ENCODE measurements at places on chromosomes 11 and 22. TPM values are rescaled to one million over a fixed set of nuclear protein-coding genes. Genes with fewer than 3 reads are reported as not detected.

- no peak overlapping the region for H3K27ac ChIP-seq
- H3K27me3 ChIP-seq = no peaks in the 10 kb centered on the region
- no peak overlapping the region for H3K4me3 ChIP-seq
- no peak for DNase-seq
- H3K4me1 ChIP-seq = no peaks in the 10 kb centered on the region
These were observed 60.0 kb downstream of the BARX2 start for GRCh38 chr11:129435499-129436245.

DNA sequence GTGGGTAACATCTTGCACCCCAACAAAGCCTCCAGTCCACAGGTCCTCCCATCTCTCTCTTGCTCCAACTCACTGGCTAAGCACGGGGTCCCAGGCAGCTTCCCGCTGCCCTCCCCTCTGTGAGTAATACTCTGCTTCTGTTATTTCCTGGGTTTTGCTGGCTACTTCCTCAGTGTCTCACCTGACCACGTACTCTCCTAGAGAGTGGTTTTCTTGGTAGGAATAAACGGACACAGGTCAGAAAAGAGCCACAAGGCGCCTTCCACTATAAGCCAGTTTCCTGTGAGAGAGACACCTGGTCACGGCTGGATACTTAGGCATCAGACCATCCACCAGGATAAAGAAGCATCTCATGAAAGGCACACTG, 36.0 kb downstream of the ARRB1 start:
- no peak overlapping the region for H3K4me3 ChIP-seq
- H3K27me3 ChIP-seq = peaks cover 6% of the 10 kb centered on the region
- no peak overlapping the region for H3K27ac ChIP-seq
- no peaks in the 10 kb centered on the region for H3K36me3 ChIP-seq
- no peak for DNase-seq

DNA sequence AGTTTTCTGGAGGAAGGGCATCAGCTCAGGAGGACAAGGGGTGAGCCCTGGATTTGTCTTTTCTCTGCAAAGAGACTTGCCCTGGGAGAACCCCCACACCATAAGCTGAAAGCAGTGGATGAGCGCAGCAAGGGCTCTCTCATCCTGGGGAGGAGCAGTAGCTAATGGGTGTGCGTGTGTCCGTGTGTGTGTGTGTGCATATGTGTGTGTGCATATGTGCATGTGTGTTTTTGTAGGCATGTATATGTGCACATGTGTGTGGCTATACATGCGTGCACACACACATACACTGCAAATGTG, 45.3 kb downstream of the SMIM38 start:
- H3K27ac ChIP-seq = no peak overlapping the region
- DNase-seq = no peak
- H3K4me1 ChIP-seq = peaks cover 15% of the 10 kb centered on the region
- H3K36me3 ChIP-seq = no peaks in the 10 kb centered on the region

DNA sequence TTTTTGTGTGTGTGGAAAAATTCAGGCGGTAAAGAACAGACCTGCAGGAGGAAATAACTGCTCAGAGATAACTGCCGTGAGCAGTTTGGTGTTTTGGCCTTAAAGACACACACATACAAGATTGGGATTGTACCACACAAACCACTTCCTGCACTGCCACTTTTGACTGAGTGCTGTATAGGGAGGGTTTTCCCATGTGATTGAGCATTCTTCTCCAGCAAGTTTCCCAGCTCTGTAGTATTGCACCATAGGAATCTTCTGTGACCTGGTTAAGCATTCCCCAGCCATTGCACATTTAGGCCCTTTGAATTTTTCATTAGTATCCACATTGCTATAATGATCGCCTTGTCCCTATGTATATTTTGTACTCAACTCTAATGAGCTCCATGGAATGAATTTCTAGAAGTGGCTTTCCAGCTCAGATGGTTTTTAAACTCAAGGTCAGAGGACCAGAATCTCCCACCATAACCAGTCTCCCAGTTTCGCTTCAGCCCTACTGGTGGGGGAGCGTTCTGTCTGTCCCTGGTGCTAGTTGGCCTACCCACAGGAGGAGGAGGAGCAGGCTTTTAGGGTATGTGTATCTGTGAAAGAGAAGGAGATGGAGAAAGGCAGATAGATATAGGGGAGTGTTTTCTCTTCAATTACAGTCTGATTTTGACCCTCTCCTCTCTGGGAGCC, 9.3 kb downstream of the CD82 start:
- H3K27ac ChIP-seq = no peak overlapping the region
- H3K4me1 ChIP-seq = peaks cover 92% of the 10 kb centered on the region
- peak overlapping the region; percentile 70 for H3K4me3 ChIP-seq
- DNase-seq = no peak
- H3K36me3 ChIP-seq = peaks cover 15% of the 10 kb centered on the region

DNA sequence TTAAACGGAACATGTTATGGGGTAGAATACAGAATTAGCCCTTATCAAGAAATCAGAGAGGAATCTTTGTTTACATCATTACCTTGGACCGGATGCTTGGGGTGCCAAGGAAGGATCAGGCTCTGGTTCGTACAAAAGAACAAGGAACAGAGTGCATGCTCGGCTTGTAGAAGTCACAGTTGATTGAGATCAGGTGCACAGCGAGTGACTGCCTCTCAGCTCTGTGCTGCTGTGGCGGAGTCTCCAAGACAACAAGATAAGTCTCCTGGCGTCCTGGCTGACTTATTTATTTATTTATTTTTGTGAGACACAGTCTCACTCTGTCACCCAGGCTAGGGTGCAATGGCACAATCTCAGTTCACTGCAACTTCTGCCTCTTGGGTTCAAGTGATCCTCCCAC, 31.8 kb downstream of the GLB1L2 start:
- H3K4me1 ChIP-seq = peaks cover 4% of the 10 kb centered on the region
- no peaks in the 10 kb centered on the region for H3K36me3 ChIP-seq
- no peak overlapping the region for H3K27ac ChIP-seq
- H3K27me3 ChIP-seq = peaks cover 5% of the 10 kb centered on the region

- no peaks in the 10 kb centered on the region for H3K27me3 ChIP-seq
- no peak for DNase-seq
- peaks cover 19% of the 10 kb centered on the region for H3K4me1 ChIP-seq
- no peak overlapping the region for H3K4me3 ChIP-seq
These were observed 70.3 kb downstream of the TNRC6B start for GRCh38 chr22:40247976-40248375.

DNA sequence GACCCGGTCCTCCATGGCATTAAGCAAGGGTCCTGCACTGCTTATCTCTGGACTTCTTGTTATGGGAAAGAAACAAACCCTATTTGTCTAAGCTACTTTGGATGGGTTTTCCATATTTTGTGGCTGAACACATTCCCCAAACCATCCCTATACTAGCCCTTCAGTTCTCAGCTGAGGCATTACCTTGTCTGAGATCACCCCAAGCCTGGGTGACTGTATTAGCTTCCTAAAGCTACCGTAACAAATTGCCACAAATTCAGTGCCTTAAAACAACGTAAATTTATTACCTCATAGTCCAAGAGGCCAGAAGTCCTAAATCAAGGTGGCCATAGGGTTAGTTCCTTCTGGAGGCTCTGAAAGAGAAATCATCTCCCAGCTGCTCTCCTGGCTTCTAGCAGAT, 43.1 kb upstream of the CEP295 start:
- H3K27ac ChIP-seq = no peak overlapping the region
- H3K4me1 ChIP-seq = no peaks in the 10 kb centered on the region
- H3K4me3 ChIP-seq = no peak overlapping the region
- DNase-seq = no peak
- peaks cover 20% of the 10 kb centered on the region for H3K27me3 ChIP-seq

DNA sequence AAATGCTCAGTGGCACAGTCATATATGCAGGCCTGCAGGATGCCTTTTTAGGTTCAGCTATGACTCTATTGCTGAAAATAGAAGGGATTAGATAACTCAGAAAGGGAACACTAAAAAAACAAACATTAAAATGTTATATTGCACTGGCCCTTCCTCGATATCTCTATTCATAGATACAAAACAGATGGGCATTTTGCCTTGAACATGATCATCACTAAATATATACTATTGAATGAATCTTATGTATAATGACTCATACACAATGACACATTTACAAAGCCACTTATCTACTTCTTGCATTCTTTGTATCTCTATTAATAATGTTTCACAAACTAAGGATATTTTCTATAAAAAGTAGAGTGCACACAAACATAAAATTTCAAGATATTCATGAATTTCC, 2352.8 kb upstream of the RAG2 start:
- no peaks in the 10 kb centered on the region for H3K4me1 ChIP-seq
- H3K36me3 ChIP-seq = no peaks in the 10 kb centered on the region
- no peaks in the 10 kb centered on the region for H3K27me3 ChIP-seq
- no peak overlapping the region for H3K4me3 ChIP-seq
- no peak overlapping the region for H3K27ac ChIP-seq
- DNase-seq = no peak

DNA sequence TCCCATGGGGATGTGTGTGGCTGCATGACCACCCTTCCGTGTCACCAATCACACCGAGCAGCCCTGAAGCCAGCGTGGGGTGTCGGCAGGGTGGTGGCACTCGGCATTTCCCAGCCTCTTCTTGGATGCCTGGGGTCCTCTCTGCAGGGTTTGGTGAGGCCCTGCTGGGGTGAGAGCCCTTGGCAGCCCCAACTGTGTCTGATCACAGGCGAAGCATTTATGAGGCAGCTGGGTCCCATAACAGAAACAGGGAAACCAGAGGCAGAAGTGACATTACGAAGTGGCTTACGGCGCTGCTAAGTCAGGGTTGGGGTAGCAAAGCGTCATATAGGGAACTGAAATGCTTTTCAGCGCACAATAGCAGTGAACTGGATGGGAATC, 92.3 kb upstream of the SEPTIN5 start:
- peaks cover 12% of the 10 kb centered on the region for H3K27me3 ChIP-seq
- peak; percentile 46 for DNase-seq

GRCh38 chr22:25484521-25485315, 79.8 kb upstream of the GRK3 start:
- H3K4me1 ChIP-seq = peaks cover 4% of the 10 kb centered on the region
- no peaks in the 10 kb centered on the region for H3K27me3 ChIP-seq
- H3K4me3 ChIP-seq = no peak overlapping the region
- DNase-seq = no peak

- no peak overlapping the region for H3K27ac ChIP-seq
- peaks cover 33% of the 10 kb centered on the region for H3K27me3 ChIP-seq
These were observed 495 bp upstream of the KCNK4 start for GRCh38 chr11:64290352-64291261.

DNA sequence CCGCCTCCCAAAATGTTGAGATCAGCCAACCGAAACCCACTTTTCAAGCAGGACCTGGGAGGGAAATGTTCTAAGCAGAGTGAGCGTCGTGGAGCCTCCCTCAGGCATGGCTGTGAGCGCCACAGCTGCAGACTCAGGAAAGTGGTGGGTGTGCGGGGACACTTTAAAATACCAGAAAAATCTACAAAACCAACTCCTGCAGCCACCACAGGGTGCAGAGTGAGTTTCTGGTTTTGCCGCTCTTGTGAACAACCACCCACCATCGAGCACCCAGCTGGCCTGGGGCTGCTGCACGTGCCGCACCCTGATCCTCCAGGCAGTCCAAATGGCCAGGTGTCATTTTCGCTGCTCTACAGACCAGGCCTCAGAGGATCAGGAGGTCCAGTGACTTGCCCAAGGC, 46.9 kb downstream of the CELSR1 start:
- H3K4me3 ChIP-seq = no peak overlapping the region
- H3K27me3 ChIP-seq = peaks cover 18% of the 10 kb centered on the region
- no peaks in the 10 kb centered on the region for H3K4me1 ChIP-seq
- no peak overlapping the region for H3K27ac ChIP-seq
- H3K36me3 ChIP-seq = peaks cover 4% of the 10 kb centered on the region
- no peak for DNase-seq

DNA sequence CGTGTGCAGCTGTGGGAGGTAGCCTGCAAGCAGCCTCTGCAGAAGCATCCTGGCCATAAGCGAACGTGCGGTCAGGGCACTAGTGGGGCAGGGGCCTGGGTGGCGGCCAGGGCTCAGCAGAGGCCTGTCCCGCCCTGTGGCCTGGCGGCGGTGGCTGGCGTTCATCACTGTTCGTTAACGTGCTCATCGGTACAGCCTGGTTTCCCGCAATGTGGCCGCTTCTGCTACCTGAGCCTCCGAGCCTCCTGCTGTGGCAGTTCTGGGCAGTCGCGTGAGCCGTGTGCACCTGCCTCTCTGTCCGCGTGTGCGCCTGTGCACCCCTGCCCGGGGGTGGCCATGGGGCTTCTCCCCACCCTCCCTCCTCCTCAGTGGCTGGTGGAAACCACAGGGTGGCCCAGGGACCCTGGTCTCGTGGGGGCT, 117.9 kb downstream of the KCNQ1OT1 start:
- no peak overlapping the region for H3K4me3 ChIP-seq
- H3K27ac ChIP-seq = no peak overlapping the region
- no peaks in the 10 kb centered on the region for H3K4me1 ChIP-seq
- DNase-seq = no peak
- no peaks in the 10 kb centered on the region for H3K36me3 ChIP-seq
- H3K27me3 ChIP-seq = no peaks in the 10 kb centered on the region

- H3K36me3 ChIP-seq = peaks cover 14% of the 10 kb centered on the region
- no peaks in the 10 kb centered on the region for H3K27me3 ChIP-seq
- no peak for DNase-seq
- H3K27ac ChIP-seq = peak within 1 kb of the TSS; percentile 59
These were observed at the start of gene DNHD1 for GRCh38 chr11:6497069-6497839. Gene DNHD1 (plus strand): TSS chr11:6497280. CDS start chr11:6498216, 936 bp downstream.

DNA sequence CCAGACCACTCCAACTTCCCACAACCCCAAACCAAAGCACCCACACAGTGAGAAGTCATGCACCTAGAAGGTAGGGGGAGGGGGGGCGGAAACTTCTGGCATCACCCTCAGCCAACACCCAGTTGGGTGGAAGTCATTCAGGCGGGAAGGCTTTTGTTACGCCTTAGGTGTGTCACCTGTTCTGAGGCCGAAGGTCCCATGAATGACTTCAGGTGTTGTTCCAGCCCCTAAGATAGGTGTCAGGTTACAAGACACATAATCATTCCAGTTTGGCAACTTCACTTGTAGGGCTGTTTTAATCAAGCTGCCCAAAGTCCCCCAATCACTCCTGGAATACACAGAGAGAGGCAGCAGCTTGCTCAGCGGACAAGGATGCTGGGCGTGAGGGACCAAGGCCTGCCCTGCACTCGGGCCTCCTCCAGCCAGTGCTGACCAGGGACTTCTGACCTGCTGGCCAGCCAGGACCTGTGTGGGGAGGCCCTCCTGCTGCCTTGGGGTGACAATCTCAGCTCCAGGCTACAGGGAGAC, at the start of gene TMPRSS4:
TMPRSS4 (plus strand) TSS at position 325 of the 528 bp plus-strand sequence. CDS start 225 bp downstream, outside the sequence.
- no peak for DNase-seq
- H3K27me3 ChIP-seq = peaks cover 51% of the 10 kb centered on the region
- no peaks in the 10 kb centered on the region for H3K36me3 ChIP-seq

Gene REXO2
- polyA plus RNA-seq = 30.6 TPM

Gene ZC3H7B
- polyA plus RNA-seq = 1.4 TPM

Gene PLAAT4
- polyA plus RNA-seq = 37.2 TPM

Gene MIAT
- polyA plus RNA-seq = 0.09 TPM

Gene A4GALT
- polyA plus RNA-seq = not detected

Gene WBP2NL
- 1.1 TPM for polyA plus RNA-seq

Gene P2RX6
- polyA plus RNA-seq = not detected

Gene RTN4RL2
- 0.12 TPM for polyA plus RNA-seq

Gene ARHGEF17
- not detected for polyA plus RNA-seq

Gene DRD2
- polyA plus RNA-seq = not detected

Gene MS4A8
- polyA plus RNA-seq = not detected

Gene INCENP
- 2.0 TPM for polyA plus RNA-seq

Measured in naive B cell (primary cell).